ENCODE measurements at places on chromosomes 1 and 21. TPM values are rescaled to one million over a fixed set of nuclear protein-coding genes. Genes with fewer than 3 reads are reported as not detected.

- no peak for DNase-seq
Measured at GRCh38 chr1:237187842-237188241, 145.9 kb downstream of the RYR2 start.

- DNase-seq, result peak; percentile 26
Measured at GRCh38 chr1:184823080-184823479, 68.4 kb upstream of the EDEM3 start.

CCDC30 gene
- 0.11 TPM for total RNA-seq

CA6 gene
- total RNA-seq, result not detected

HSD3B2 gene
- total RNA-seq, result not detected
